ENCODE measurements at places on chromosomes 7 and 10.

DNA sequence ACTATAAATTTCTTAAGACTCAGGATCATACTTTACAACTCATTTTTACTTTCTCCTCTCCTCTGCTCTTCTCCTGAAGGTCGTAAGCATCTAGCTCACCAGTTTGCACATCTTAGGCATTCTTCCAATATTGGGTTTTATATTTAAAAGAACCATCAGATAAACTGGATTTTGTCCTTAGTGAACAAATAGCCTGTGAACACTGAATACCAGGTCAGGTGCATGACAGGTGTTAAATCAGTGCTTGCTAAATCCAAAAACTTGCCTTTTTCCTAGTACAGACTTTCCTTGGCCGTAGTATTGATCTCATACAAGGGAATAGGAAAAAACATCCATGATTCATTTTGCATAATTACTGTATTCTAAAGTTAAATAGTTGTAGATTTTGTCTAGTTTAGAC is 53.0 kb downstream of the ARMC3 start:
- H3K27me3 ChIP-seq, result peaks cover 14% of the 10 kb centered on the region
- H3K36me3 ChIP-seq, result no peaks in the 10 kb centered on the region
- no peak overlapping the region for H3K4me3 ChIP-seq
- DNase-seq, result no peak
- H3K4me1 ChIP-seq, result no peaks in the 10 kb centered on the region

DNA sequence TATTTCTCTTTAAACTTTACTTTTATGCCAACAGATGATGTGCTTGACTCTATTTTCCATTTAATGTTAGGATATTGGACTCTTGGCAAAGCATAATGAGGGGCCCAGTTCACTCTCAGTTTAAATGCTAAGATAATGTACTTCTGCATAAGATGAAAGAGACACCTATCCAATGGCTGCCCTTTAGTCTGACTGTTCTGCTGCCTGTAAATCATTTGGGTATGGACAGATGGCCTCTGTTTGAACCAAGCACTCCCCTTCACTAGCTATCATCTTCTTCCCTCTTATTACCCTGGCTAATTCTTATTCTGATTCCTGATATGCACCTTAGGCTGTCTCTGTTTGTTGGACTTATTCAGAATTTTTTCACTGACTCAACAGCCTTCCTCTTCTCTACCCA is 72.1 kb downstream of the SEM1 start:
- no peaks in the 10 kb centered on the region for H3K4me1 ChIP-seq
- DNase-seq, result no peak
- peaks cover 4% of the 10 kb centered on the region for H3K27me3 ChIP-seq
- no peak overlapping the region for H3K27ac ChIP-seq
- H3K4me3 ChIP-seq, result no peak overlapping the region

- H3K4me3 ChIP-seq, result no peak overlapping the region
- H3K4me1 ChIP-seq, result no peaks in the 10 kb centered on the region
- no peak for DNase-seq
- peaks cover 3% of the 10 kb centered on the region for H3K27me3 ChIP-seq
- no peaks in the 10 kb centered on the region for H3K36me3 ChIP-seq
- H3K27ac ChIP-seq, result no peak overlapping the region
Observed at GRCh38 chr7:5266191-5267028, 16.3 kb upstream of the SLC29A4 start.

GRCh38 chr7:102244601-102245000 is 42.1 kb upstream of the SH2B2 start:
- H3K4me1 ChIP-seq, result no peaks in the 10 kb centered on the region
- no peaks in the 10 kb centered on the region for H3K27me3 ChIP-seq
- DNase-seq, result no peak
- H3K27ac ChIP-seq, result no peak overlapping the region

DNA sequence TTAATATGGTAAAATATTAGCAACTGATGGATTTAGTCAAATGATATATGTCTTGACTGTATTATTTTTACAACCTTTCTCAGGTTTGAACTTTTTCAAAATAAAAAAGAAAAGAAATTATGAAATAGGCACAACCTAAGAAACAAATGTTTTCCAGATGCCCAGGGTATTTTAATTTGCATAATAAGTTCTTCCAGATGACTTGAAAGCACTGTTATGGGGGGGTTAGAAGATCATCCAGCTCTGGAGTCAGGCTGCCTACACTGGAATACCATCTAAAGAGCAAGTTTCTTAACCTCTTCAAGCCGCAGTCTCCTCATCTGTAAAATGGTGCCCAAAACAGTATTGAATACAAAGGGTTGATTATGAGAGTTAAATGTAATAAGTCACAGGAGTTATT is 32.1 kb downstream of the CREB3L2 start:
- no peak overlapping the region for H3K27ac ChIP-seq
- H3K36me3 ChIP-seq, result peaks cover 11% of the 10 kb centered on the region
- peaks cover 11% of the 10 kb centered on the region for H3K4me1 ChIP-seq
- H3K27me3 ChIP-seq, result no peaks in the 10 kb centered on the region

- DNase-seq, result no peak
- H3K27me3 ChIP-seq, result peaks cover 8% of the 10 kb centered on the region
- no peak overlapping the region for H3K4me3 ChIP-seq
- no peak overlapping the region for H3K27ac ChIP-seq
- no peaks in the 10 kb centered on the region for H3K4me1 ChIP-seq
Observed at GRCh38 chr10:125141150-125141859, 19.1 kb downstream of the CTBP2 start.

GRCh38 chr10:15223174-15223573 is 54.7 kb upstream of the NMT2 start:
- H3K27ac ChIP-seq, result no peak overlapping the region
- no peaks in the 10 kb centered on the region for H3K4me1 ChIP-seq
- peaks cover 5% of the 10 kb centered on the region for H3K36me3 ChIP-seq
- no peaks in the 10 kb centered on the region for H3K27me3 ChIP-seq
- no peak overlapping the region for H3K4me3 ChIP-seq

- peaks cover 2% of the 10 kb centered on the region for H3K27me3 ChIP-seq
- no peaks in the 10 kb centered on the region for H3K36me3 ChIP-seq
- no peaks in the 10 kb centered on the region for H3K4me1 ChIP-seq
- no peak overlapping the region for H3K4me3 ChIP-seq
Observed at GRCh38 chr10:79383974-79384606, 36.8 kb downstream of the PPIF start.

- H3K27ac ChIP-seq, result no peak overlapping the region
- no peak overlapping the region for H3K4me3 ChIP-seq
- H3K36me3 ChIP-seq, result peaks cover 25% of the 10 kb centered on the region
- no peaks in the 10 kb centered on the region for H3K27me3 ChIP-seq
- no peaks in the 10 kb centered on the region for H3K4me1 ChIP-seq
- DNase-seq, result no peak
Observed at GRCh38 chr7:33091111-33091531, 18.1 kb downstream of the RP9 start.

DNA sequence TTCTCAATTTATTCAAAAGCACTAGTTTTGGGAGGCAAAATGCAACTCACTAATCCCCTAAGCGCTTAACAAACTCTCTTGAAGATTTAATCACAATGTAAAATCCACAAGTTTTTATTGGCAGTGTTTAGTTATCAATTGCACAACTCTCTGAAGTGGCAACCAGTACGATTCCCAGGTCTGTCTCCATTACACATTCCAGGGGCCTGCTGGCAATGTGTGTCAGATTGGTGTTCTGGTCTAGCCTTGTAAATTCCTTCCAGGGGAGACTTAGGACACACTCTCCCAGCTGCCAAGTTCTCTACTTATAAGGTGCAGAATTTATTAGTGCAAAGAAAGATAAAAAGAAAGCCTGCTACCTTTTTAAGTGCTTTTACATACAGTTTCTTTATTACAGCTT is 164.7 kb upstream of the HPS1 start:
- H3K27ac ChIP-seq, result no peak overlapping the region
- no peak for DNase-seq
- no peaks in the 10 kb centered on the region for H3K36me3 ChIP-seq
- H3K27me3 ChIP-seq, result peaks cover 10% of the 10 kb centered on the region
- H3K4me3 ChIP-seq, result no peak overlapping the region

- no peak overlapping the region for H3K27ac ChIP-seq
- no peak overlapping the region for H3K4me3 ChIP-seq
- no peaks in the 10 kb centered on the region for H3K4me1 ChIP-seq
- no peak for DNase-seq
- no peaks in the 10 kb centered on the region for H3K36me3 ChIP-seq
Observed at GRCh38 chr7:82633592-82633991, 190.0 kb upstream of the CACNA2D1 start.

- no peaks in the 10 kb centered on the region for H3K4me1 ChIP-seq
- no peak for DNase-seq
- no peak overlapping the region for H3K27ac ChIP-seq
- H3K27me3 ChIP-seq, result peaks cover under 1% of the 10 kb centered on the region
Observed at GRCh38 chr7:117664047-117664446, 184.2 kb downstream of the CFTR start.

GRCh38 chr10:65413001-65413400 is 1512.8 kb upstream of the LRRTM3 start:
- H3K27me3 ChIP-seq, result no peaks in the 10 kb centered on the region
- H3K27ac ChIP-seq, result no peak overlapping the region
- DNase-seq, result no peak
- H3K4me1 ChIP-seq, result no peaks in the 10 kb centered on the region
- no peaks in the 10 kb centered on the region for H3K36me3 ChIP-seq
- H3K4me3 ChIP-seq, result no peak overlapping the region

GRCh38 chr7:64614812-64615211 is 51.1 kb upstream of the ZNF107 start:
- H3K4me1 ChIP-seq, result no peaks in the 10 kb centered on the region
- DNase-seq, result no peak
- H3K4me3 ChIP-seq, result no peak overlapping the region
- no peak overlapping the region for H3K27ac ChIP-seq
- H3K27me3 ChIP-seq, result no peaks in the 10 kb centered on the region

- DNase-seq, result peak; percentile 81
- H3K36me3 ChIP-seq, result peaks cover 49% of the 10 kb centered on the region
- no peaks in the 10 kb centered on the region for H3K27me3 ChIP-seq
- H3K4me1 ChIP-seq, result peaks cover 71% of the 10 kb centered on the region
- peak overlapping the region; percentile 95 for H3K27ac ChIP-seq
Observed at GRCh38 chr7:158811461-158811860, 17.8 kb downstream of the ESYT2 start.

DNA sequence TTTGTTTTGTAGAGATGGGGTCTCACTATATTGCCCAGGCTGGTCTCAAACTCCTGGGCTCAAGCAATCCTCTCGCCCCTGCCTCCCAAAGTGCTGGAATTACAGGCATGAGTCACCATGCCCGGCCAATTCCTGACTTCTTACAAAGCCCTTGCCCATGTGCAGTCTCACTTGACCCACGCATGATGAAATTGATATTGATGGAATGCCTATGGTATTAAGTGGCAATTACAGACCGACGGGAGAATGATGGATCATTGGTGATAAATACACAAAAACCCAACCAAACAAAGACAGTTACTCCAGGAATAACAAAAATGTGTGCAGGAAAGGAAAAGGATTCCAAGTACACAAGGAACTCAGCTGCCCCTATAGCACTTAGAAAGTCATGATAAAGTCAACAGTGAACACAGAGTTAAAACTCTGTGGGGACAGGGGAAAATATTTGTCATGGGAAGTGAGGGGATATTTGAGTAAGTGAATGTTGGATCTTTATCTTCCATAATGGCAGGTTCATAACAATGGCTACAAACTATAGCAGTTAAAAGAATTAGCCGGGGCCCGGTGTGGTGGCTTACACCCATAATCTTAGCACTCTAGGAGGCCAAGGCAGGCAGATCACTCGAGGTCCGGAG is 21.6 kb downstream of the HIP1 start:
- H3K36me3 ChIP-seq, result peaks cover 2% of the 10 kb centered on the region
- H3K27ac ChIP-seq, result no peak overlapping the region
- no peak for DNase-seq
- H3K4me3 ChIP-seq, result no peak overlapping the region
- peaks cover 7% of the 10 kb centered on the region for H3K27me3 ChIP-seq

GRCh38 chr10:26212511-26212910 is 4.1 kb upstream of the GAD2 start:
- H3K4me3 ChIP-seq, result no peak overlapping the region
- H3K27ac ChIP-seq, result no peak overlapping the region
- peaks cover 4% of the 10 kb centered on the region for H3K36me3 ChIP-seq

GRCh38 chr7:15751191-15751701 is 64.8 kb upstream of the MEOX2 start:
- no peak overlapping the region for H3K4me3 ChIP-seq
- no peaks in the 10 kb centered on the region for H3K4me1 ChIP-seq
- no peak overlapping the region for H3K27ac ChIP-seq
- DNase-seq, result no peak

- H3K4me1 ChIP-seq, result no peaks in the 10 kb centered on the region
- H3K27me3 ChIP-seq, result peaks cover 3% of the 10 kb centered on the region
- no peaks in the 10 kb centered on the region for H3K36me3 ChIP-seq
- DNase-seq, result no peak
Observed at GRCh38 chr10:2891770-2892124, 175.6 kb upstream of the PFKP start.

GRCh38 chr10:83678850-83679249 is 460.5 kb upstream of the GHITM start:
- H3K36me3 ChIP-seq, result no peaks in the 10 kb centered on the region
- H3K27me3 ChIP-seq, result no peaks in the 10 kb centered on the region
- DNase-seq, result no peak

DNA sequence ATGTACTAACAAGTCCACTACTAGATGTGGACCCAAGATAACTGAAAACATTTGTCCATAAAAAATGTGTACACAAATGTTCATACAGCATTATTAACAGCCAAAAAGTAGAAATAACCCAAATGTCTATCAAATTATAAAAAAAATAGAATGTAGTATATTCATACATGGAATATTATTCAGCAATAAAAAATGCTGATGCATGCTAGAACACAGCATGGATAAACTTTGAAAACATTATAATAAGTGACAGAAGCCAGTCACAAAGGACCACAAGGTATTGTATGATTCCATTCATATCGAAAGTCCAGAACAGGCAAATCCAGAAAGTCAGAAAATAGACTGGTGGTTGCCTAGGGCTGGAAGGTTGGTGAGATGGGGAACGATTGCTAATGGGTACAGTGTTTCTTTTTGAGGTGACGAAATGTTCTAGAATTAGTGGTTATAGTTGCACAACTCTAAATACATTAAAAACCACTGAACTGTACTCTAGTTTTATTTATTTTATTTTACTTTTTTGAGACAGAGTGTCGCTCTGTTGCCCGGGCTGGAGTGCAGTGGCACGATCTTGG is 43.3 kb upstream of the ANLN start:
- no peak for DNase-seq
- no peak overlapping the region for H3K4me3 ChIP-seq
- peaks cover 38% of the 10 kb centered on the region for H3K27me3 ChIP-seq

- no peaks in the 10 kb centered on the region for H3K36me3 ChIP-seq
- H3K27ac ChIP-seq, result no peak overlapping the region
- peaks cover 2% of the 10 kb centered on the region for H3K27me3 ChIP-seq
- no peaks in the 10 kb centered on the region for H3K4me1 ChIP-seq
Observed at GRCh38 chr10:127467811-127468210, 81.3 kb upstream of the NPS start.

- DNase-seq, result no peak
- H3K27ac ChIP-seq, result no peak overlapping the region
- no peaks in the 10 kb centered on the region for H3K27me3 ChIP-seq
- no peaks in the 10 kb centered on the region for H3K4me1 ChIP-seq
Observed at GRCh38 chr7:19572566-19572965, 136.3 kb downstream of the POLR1F start.

GRCh38 chr7:93913197-93913596 is 6.8 kb downstream of the GNGT1 start:
- H3K27ac ChIP-seq, result no peak overlapping the region
- no peak for DNase-seq
- H3K36me3 ChIP-seq, result no peaks in the 10 kb centered on the region
- H3K4me1 ChIP-seq, result no peaks in the 10 kb centered on the region
- no peak overlapping the region for H3K4me3 ChIP-seq

Measured in activated CD4-positive, alpha-beta T cell treated with anti-CD3 and anti-CD28 coated beads, Interleukin-2, amount 10 ng/mL, durations not matched to agents 24 days and 14 days (primary cell).